ENCODE measurements at places on chromosomes 2 and 18. TPM values are rescaled to one million over a fixed set of nuclear protein-coding genes. Genes with fewer than 3 reads are reported as not detected.

CYP27C1 gene
- 2.3 TPM for total RNA-seq

MROH2A gene
- not detected for total RNA-seq

GRCh38 chr2:105787376-105788318 lies 42.9 kb downstream of the NCK2 start:
- H3K27me3 ChIP-seq: no peaks in the 10 kb centered on the region
- no peaks in the 10 kb centered on the region for H3K4me1 ChIP-seq
- no peaks in the 10 kb centered on the region for H3K36me3 ChIP-seq
- H3K4me3 ChIP-seq: no peak overlapping the region

DNA sequence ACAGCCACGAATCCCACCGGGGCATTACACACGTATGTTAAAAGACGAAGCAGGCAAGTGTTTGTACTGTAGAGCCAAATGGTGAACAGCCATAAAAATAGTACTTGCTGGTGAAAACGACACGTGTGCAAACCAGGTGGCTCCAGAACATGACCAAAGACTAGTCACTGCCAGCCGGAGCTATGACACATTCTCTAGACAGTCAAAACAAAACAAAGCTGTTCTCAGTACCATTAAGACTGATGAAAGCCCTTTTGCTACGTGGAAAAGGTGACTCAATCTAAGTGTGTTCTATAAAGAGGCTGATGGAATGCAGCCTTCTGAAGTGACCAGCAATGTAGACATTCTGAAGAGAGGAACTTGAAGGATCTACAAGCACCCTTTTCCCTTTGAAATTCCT lies 367.7 kb upstream of the NETO1 start:
- H3K4me1 ChIP-seq: no peaks in the 10 kb centered on the region
- no peaks in the 10 kb centered on the region for H3K27me3 ChIP-seq
- H3K27ac ChIP-seq: no peak overlapping the region

GRCh38 chr2:230688490-230688889 lies 24.2 kb upstream of the CAB39 start:
- no peak overlapping the region for H3K27ac ChIP-seq
- H3K4me3 ChIP-seq: no peak overlapping the region
- H3K27me3 ChIP-seq: no peaks in the 10 kb centered on the region
- H3K36me3 ChIP-seq: no peaks in the 10 kb centered on the region
- H3K4me1 ChIP-seq: peaks cover 4% of the 10 kb centered on the region
- no peak for DNase-seq

NCOA1 gene
- 14.0 TPM for total RNA-seq

GRCh38 chr2:219221957-219222518 lies 3.3 kb upstream of the ABCB6 start:
- no peaks in the 10 kb centered on the region for H3K27me3 ChIP-seq
- no peak for DNase-seq

GRCh38 chr18:4587204-4587603 lies 132.1 kb upstream of the DLGAP1 start:
- DNase-seq: no peak
- no peaks in the 10 kb centered on the region for H3K36me3 ChIP-seq
- H3K27me3 ChIP-seq: no peaks in the 10 kb centered on the region
- no peaks in the 10 kb centered on the region for H3K4me1 ChIP-seq

GRCh38 chr2:30702694-30703093 lies 104.6 kb downstream of the CAPN13 start:
- no peaks in the 10 kb centered on the region for H3K4me1 ChIP-seq
- peaks cover 56% of the 10 kb centered on the region for H3K36me3 ChIP-seq
- H3K27ac ChIP-seq: no peak overlapping the region
- H3K4me3 ChIP-seq: no peak overlapping the region
- no peaks in the 10 kb centered on the region for H3K27me3 ChIP-seq

- H3K4me3 ChIP-seq: no peak overlapping the region
- H3K4me1 ChIP-seq: no peaks in the 10 kb centered on the region
- no peaks in the 10 kb centered on the region for H3K27me3 ChIP-seq
Measured at GRCh38 chr2:212745359-212745758, 206.8 kb upstream of the ERBB4 start.

DNA sequence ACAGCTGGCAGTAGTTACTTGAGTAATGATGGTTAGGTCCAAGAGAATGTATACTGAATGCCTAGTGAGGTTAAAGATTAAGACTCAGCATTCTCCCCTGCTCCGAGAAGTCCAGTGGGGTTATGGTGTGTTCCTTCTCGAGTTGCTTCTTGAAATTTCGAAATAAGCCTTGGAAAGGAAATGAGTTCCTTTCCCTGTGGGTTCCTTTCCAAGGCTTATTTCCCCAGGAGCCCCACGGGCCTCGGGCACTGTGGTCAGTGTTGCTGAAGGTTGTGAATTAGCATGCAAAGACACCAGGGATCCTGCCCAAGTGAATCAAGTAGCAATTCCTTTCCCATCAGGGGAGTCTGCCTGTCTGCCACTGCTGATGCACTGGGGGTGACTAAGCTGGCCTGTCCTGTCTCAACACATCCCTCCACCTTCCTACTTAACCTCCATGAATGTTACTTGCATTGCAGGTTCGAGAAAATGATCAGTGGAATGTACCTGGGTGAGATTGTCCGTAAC lies 53.6 kb downstream of the HK2 start:
- H3K27ac ChIP-seq: no peak overlapping the region
- no peak for DNase-seq
- H3K4me1 ChIP-seq: no peaks in the 10 kb centered on the region
- H3K36me3 ChIP-seq: peaks cover 64% of the 10 kb centered on the region

GRCh38 chr18:73487966-73488365 lies 620.2 kb upstream of the NETO1 start:
- no peak overlapping the region for H3K27ac ChIP-seq
- H3K4me1 ChIP-seq: no peaks in the 10 kb centered on the region
- DNase-seq: no peak
- no peaks in the 10 kb centered on the region for H3K27me3 ChIP-seq
- no peak overlapping the region for H3K4me3 ChIP-seq

GRCh38 chr2:2633017-2633416 lies 301.9 kb upstream of the MYT1L start:
- H3K27ac ChIP-seq: no peak overlapping the region
- no peaks in the 10 kb centered on the region for H3K4me1 ChIP-seq
- no peak overlapping the region for H3K4me3 ChIP-seq

ELOA2 gene
- not detected for total RNA-seq

LYPD6B gene
- 2.0 TPM for total RNA-seq

ALKAL2 gene
- 0.48 TPM for total RNA-seq

DNA sequence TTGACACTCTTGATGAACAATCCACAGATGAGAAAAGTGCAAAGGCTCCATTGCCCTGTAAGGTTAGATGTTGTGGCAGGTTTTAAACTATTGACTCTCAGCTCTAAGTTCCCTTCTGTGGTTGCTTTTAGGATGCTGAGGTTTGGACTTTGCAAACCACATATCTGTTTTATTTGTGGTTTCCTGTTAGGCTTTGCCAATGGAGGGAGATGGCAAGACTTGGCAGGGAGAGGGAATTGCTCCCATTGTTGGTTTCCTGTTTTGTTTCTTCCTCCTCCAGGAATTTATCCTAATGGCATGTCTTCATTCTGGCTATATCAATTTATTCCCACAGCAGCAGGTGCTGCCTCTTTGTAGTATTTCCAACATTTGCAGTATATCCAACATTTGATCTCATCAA lies 772.3 kb downstream of the LRRTM4 start:
- no peak for DNase-seq
- no peak overlapping the region for H3K4me3 ChIP-seq
- H3K4me1 ChIP-seq: no peaks in the 10 kb centered on the region

All from H9 (cell line).